ENCODE measurements at places on chromosomes 2 and 18. TPM values are rescaled to one million over a fixed set of nuclear protein-coding genes. Genes with fewer than 3 reads are reported as not detected.

The CTAGE1 gene
- not detected for total RNA-seq

DNA sequence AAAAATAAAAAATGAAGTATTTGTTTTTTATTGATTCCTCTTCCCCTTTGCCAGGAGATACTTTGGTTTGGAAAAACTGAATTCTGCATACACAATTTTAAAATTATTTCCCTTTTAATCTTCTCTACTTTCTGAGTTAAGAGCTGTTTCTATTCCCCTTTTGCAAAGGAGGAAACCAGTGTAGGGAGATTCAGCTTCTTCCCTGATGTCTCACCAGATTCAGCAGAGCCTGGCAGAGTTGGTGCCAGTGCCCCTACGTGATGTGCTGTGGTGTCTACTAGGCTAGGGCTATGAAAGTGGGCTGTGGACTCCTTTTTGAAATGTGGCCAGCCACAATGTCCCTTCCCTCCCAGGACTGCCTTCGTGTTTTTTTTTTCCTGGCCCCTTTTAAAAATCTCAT lies 2.4 kb downstream of the RPE start:
- DNase-seq, result no peak

- no peak for DNase-seq
These were observed 55.1 kb upstream of the DLGAP1 start for GRCh38 chr18:4510160-4510559.

- peak; percentile 58 for DNase-seq
These were observed 36.2 kb upstream of the ACAA2 start for GRCh38 chr18:49849331-49850217.

DNA sequence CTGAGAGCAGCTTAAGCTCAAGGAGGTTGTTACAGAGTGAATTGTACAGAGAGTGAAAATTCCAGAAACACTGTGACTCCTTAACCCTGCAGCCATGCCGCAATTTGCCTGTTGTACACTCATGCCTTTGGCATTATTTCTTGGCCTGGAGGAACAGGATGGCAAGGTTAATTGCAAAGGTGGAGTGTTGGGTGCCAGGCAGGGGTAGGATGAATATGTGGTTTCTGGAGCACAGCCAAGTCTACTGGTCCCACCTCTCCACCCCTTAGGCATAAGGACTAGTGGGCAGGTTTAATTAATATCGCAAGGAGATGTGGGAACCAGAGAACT lies 250.2 kb downstream of the LRRTM1 start:
- DNase-seq, result no peak

- DNase-seq, result no peak
These were observed 284.5 kb downstream of the RIT2 start for GRCh38 chr18:42830936-42831335.

The PAX8 gene
- total RNA-seq, result not detected

DNA sequence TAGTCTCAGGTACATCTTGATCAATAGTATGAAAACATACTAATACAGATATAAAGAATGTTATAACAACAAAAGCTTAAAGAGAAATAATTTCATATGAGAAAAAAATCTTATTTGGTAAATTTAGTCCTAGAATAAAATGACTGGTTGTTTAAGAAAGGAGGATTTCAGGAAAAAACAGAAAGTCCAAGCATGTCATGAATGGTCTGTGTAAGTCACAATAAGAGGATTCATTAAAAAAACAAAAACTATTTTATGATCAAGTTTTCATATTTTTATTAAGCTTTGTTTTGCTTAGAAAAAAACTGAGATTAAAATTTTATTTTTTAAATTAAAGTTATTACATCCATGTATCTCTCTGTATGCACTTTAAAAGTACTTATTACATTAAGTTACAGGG lies 353.9 kb upstream of the SPHKAP start:
- no peak for DNase-seq

DNA sequence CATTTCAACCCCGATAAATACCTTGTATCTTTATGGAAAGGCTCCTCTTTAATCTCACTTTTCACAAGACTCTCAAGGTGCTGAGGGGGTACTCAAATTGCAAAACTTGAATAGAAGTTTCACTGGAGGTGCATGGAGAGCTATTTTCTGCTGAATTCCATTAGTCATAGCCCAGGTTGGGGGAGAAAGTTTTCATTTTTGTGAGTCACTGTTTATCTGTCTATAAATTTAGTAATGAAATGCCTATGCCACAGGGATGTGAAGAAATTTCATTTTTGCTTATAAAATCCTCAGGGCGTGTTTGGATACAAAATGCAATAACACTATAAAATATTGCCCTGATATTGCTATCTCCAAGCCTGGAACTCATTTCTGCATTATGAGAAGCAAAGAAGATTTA lies 346.3 kb downstream of the LRATD1 start:
- DNase-seq, result no peak

The TLX2 gene
- total RNA-seq, result 0.17 TPM

The AP1S3 gene
- 19.7 TPM for total RNA-seq

The KIAA2012 gene
- not detected for total RNA-seq
